ENCODE measurements at places on chromosomes 4 and X.

DNA sequence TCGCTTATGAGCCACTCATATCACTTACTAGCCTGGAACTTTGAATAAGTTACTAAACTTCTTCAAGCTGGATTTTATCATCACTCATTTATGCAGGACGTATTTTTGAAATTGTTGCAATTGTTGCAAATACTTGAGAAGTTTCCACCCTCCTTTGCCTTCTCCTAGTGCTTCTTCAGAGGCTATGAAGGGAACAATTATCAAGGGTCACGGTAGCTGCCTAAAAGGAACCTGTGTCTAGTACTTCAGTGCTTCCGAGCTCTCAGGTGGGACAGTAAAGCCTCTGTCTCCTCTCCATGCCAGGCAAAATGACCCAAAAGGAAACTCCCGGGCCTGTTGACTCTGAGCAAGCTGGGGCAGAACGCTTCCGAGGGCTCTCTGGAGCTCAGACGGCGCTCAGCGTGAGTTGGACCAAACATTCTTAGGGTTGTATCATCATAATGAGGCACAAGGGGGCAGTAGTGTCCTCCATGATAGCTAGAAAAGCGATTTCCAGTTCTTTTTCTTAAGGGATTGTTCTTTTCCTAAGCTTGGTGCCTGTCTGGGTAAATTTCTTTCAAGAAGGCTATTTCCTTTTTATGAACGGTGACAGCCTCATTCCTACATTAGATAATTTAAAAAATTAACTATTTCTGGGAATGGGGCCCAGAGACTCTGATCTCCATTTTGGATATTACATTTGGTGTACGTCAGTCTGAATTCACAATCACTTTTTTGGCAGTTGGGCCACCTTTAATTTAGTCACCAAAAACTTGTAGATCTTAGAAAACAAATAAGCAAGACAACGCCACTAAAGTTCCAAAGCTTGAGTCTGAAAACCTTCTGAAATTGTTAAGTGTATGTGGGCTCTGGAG is 73.1 kb downstream of the PACRGL start:
- peak; percentile 31 for DNase-seq

GRCh38 chr4:77178560-77178959 is 21.6 kb downstream of the CCNG2 start:
- DNase-seq = no peak

- DNase-seq = no peak
These were observed 16.9 kb upstream of the MED28 start for GRCh38 chr4:17597517-17597916.

DNA sequence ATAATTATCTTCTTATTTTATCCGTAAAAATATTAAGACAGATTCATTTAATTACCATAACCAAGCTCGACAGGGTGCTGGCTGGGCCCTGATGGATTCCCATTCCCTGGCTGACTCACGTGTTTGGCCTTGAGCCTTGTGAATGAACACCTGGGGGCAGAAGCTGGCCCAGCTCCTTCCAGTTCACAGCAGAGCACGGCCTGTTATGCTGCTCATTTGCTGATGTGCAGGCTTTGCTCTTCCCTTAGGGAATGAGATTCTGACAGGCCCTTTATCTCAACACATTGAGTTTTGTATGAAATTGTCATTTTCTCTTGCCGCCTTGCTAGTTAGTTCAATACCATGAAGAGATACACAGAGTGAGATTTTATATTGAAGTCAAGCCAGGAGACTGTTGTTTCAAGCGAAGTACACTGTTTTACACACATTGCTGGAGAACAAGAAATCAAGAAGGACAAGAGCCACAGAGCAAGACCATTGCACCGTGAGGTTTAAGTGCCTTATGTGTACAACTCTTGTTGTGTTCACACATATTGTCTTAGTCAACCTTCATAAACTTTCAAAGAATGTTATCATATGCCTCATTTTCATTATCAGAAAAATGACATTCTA is 1583.3 kb downstream of the STIM2 start:
- DNase-seq = no peak

DNA sequence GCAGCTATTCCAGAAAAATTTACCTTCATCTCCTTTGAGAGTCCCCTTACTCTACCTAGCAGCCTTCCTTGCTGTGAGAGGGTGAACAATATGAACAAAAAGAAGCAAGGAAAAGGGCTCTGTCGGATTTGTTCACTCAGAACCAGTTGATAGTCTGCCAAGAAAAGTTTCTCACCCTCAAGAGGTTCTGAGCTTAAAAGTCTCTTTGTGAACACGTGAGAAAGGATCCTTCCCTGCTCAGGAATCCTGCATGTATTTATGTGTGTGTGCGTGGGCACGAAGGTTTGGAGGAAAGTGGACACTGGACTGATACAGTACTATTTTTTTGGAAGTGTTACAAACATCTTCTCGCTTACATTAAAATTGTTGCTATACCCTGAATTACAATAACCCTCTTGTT is 178.6 kb upstream of the JADE1 start:
- DNase-seq = no peak

DNA sequence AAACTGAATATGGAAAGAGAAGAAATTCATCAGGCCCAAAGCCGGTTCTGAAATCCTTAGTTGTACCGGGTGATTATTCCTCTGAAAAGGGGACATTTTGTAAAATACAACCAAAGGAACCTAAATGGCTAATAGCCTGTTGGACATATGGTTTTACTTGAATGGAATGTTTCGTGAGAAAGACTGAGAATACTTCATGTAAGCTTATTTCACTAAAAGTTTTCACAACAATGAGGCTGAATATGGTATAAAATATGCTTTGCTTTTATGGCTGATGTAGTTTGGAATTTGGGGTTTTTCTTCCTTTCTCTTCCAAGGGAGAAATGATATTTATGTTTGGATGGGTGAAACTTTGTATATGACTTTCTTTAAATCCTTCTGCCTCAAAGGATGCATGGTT is 2.7 kb downstream of the GRIA3 start:
- no peak for DNase-seq

GRCh38 chr4:143347484-143348111 is 10.9 kb downstream of the GAB1 start:
- DNase-seq = no peak

DNA sequence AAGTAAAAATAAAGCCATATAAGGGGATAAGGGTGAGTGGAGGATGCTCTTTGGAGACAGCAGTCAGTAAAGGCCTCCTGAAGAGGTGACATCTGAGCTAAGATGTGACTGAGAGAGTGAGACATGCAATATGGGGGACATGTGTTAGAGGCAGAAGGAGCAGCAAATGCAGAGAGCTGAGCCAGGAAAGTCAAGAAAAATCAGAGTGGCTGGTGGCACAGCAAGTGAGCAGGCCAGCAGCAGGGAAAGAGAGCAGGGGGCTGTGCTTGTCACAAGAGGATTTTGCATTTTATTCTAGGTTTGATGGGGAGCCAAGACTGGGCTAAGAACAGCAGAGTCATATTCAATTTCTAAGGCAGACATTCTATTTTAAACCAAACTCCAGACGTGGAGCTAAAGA is 394.5 kb downstream of the KCNIP4 start:
- no peak for DNase-seq

- no peak for DNase-seq
These were observed 60.2 kb upstream of the BLTP1 start for GRCh38 chr4:122091836-122092405.

- DNase-seq = no peak
These were observed 33.8 kb upstream of the GPR174 start for GRCh38 chrX:79110731-79111130.

DNA sequence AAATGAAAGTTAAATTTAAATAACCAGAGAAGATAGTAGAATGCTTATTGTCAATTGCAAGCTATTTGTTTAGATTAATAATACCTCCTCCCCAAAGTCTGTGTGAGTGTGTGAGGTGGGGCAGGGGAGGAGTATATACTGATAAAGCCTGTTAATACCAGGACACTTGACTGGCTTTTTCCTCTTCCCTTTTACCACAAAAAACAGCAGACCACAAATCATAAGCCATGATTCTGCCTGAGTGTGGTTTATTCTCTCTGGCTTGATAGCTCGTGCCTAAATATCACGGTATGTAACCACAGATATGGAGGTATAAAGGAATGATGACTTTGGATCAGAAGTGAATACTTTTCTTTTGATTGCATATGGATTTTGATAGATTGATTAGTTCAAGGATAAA is 21.9 kb upstream of the SCRG1 start:
- DNase-seq = no peak

DNA sequence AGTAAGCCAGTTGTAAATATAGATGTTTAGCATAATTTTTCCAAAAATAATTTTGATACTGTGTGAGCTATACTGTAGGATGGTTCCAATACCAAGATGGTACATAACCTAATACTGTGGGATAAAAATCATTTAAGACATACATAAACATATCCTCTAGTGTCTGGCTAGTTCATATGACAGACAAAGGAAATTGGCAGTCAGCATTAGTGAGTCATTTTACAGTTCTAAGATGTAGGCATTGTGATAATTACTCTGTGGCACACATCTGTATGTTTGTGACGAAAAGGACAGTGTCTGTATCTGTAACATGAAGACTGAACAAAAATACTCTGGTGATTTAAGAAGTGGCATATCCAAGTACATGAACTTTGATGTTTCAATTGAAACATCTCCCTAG is 49.6 kb downstream of the UGT2A2 start:
- no peak for DNase-seq

DNA sequence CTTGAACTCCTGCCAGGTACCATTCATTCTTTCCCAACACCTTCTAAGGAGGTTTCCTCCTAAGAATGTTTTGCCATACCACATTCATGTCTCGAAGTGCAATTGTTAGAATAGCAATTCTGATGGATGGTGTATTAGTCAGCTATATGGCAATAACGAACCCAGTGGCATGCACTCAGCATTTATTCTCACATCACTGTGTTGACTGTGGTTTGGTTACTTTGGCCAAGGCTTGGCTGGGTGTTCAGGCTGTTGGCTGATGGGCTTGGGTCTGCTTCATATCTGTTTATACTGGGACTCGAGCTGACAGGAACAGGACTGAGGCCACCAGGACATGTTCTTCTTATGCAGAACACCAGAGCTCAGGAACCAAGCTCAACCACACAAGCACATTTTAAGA is 31.7 kb downstream of the PSAPL1 start:
- DNase-seq = no peak

- no peak for DNase-seq
These were observed 49.0 kb upstream of the EGFL6 start for GRCh38 chrX:13520351-13520750.

GRCh38 chr4:95190751-95191436 is 357.9 kb downstream of the UNC5C start:
- DNase-seq = no peak

DNA sequence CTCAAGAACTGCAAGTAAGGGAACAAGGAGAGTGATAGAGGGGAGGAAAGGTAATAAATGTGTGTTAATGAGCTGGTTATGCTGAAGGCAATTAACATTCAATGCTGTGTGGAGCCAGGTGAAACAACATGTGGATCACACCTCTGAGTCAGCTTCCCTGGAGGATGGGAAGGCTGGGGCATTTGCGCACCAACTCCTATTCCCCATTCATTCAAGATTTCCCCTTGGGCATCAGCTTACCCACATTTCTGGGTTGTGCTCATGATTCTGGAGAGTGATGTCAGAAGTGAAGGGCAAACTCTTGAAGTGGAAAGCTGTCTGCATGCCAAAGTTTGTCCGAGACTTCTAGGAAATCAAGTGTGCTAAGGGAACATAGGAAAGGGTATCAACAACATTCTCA is 461.4 kb downstream of the MID1IP1 start:
- no peak for DNase-seq

DNA sequence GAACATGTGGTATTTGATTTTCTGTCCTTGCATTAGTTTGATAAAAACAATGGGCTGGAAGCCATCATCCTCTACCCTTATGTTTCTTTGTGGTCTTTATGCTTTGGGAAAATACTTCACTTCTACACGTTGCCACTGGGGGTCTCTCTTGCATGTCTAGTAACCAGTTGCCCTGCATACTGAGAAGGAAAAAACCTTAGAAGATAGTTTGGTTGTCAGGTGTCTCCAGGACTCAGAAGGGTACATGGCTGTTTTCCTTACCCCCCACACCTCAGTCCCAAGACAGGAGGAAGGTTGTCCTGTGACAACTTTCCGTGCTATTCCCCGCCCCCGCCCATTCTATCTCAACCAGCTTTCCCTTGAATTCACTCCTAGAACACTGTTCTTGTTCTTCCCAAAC is 62.1 kb upstream of the LANCL3 start:
- no peak for DNase-seq

DNA sequence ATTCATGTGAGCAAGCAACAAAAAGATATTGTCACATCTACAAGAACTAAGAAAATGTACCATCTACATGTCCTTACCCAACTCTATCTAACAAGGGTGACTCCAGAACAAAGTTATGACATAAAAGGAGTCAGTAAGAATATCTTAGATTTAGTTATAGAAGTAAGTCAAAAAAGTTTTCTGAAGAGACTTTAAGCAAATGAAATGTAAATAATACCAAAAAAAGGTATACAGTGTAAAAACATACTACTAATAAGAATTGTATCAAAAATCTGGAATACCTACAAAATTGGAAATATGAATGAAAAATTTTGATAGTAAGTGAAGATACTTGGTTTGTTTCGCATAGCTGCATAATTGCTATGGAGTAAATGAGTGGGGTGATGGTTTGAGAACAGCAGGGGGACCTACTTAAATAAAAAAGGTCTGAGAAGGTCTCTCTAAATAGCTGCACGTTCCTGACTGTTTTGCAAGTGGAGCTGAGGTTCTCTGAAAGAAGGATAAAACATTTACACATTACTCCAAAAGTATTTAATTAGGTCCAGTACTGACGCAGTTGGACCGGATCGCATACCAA is 51.0 kb upstream of the ENPP6 start:
- no peak for DNase-seq

DNA sequence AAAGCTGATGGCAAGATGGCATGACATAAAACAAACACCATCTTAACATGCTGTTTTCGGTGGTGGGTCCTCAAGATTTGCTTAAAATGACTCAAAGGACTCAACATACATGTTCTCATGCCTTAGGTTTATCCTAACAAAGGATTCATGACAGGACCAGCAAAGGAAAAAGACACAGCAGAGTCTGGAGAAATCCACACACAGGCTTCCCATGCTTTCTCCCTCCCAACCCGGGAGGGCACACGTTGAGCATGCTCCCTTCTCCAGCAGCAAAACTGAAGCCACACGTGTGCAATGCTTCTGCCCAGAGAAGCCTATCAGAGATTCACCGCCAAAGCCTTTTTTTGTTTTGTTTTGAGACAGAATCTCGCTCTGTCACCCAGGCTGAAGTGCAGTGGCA is 39.9 kb downstream of the SAT1 start:
- DNase-seq = no peak

- DNase-seq = no peak
These were observed 466.3 kb downstream of the NAF1 start for GRCh38 chr4:162700358-162700757.

DNA sequence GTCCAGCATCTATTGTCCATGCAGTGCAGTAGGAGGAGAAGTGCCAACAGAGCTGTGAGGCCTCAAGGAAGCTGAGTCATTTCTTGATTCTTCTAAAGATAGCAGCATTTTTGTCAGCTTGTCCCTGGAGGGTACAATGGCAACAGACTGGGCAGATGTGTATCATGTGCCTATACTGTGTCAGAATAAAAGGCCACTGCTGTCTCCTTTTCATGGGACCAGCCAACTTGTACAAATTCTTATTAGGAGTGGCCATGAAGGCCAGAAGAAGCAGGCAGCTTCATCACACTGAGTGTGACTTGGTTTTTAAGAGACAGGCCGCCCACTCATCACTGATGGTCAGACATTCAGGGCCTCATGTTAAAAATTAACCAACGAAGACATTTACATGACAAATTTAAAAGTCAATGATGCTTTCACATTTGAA is 185.0 kb upstream of the FAM241A start:
- DNase-seq = no peak
